ENCODE measurements at places on chromosomes 12 and 14.

DNA sequence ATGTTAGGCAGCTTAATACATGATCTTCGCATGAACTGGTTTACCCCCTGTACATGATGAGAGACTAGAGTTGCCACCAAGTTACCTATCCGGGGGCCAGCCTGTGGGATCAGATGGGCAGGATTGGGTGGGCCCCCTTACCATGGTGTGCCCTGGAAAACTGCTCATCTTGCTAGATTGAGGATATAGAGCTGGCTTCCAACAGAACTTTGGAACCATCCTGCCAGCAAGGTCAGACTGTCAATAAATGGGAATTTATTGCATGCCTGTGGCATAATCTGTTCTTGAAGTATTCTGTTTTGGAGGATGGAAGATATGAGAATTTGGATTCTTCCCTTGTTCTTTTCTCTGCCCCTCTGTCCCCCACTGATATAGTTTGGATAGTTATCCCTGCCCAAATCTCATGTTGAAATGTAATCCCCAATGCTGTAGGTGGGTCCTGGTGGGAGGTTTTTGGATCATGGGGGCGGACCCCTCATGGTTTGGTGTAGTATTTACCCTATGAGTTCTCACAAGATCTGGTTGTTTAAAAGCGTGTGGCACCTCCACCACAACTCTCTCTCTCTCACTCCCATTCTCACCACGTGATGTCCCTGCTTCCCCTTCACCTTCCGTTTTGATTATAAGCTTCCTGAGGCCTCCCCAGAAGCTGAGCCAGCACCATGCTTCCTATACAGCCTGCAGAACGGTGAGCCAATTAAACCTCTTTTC is 3.7 kb upstream of the TM9SF1 start:
- no peak for DNase-seq

DNA sequence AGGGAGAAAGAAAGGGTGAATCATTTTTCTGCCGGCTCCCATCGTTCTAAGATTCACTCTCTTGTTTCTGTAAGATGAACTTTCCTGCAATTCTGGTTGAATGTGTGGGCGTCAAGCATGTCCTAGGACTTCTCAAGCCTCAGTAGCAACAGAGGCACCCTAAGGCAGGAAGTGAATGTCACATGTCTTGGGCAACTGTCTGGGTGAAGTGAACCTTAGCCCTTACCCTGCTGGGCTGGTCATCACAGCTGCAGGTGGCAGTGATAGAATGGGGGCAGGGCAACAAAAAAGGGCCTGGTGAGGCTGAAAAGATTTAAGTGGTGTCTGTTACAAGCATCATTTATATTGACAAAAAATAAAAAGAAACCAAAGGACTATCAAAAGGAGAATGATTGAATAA is 45.9 kb upstream of the CAND1 start:
- no peak for DNase-seq

- DNase-seq = no peak
Measured at GRCh38 chr14:23399591-23399990, 8.5 kb downstream of the MYH6 start.

GRCh38 chr14:68153275-68153674 is 333.7 kb downstream of the RAD51B start:
- no peak for DNase-seq

DNA sequence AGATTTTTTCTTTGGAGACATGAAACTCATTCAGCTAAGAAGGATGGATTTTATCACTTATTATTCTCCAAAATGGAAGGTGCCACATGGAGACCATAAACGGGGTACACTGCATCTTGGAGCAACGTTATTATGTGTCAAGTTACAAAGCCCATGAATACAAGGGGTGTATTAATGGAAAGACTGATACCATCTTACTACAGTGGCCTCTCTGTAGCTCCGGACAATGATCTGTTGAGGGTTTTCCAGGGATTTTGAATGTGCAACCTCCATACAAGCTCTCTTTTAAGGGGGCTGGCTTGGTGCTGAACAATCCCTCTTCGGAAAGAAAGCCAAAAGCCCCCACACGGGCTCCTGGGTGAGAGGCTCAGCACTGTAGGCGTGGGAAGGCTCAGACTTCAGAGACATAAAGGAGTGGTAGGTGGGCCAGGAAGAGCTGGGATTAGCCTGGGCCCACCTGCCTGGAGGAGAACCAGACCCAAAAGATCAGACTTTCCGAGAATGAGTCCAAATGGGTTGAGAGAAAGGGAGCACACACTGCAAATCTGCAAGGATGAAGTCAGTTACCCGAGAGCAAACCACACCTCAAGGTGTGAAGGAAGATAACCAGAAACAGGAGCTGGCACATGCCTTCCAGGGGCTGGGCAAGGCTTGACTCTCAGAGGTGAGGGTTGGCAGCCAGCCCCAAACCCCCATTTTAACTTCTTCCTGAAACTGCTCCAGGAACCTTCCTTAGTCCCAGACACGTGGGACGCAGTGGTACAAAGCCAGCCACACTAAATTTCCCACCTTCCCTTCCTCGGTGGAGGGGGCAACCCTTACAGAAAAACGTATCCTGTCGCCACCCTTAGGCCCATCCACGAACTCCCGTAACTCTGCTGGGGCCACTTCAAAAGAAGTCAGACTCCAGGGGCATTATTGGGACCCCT is 1.5 kb downstream of the VPS37B start:
- DNase-seq = no peak

DNA sequence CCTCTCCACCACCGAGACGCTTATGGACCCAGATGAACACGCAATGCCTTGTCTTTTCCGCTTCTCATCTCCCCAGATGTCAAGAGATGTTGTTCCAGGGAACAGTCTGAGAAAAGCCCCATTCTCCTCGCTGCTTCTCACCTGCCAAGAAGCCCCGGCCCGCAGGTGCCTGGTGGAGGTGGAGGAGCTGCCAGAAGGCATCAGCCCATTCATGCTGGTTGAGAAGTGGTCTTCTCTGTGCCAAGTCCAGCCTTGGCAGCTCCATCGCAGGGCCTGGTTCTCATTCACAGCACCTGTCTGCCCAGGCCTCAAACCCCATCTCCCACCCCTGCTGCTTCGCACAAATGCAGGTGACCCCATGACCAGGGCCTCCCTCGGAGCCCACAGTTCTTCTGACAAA is 42.3 kb upstream of the TMEM263 start:
- DNase-seq = no peak

Data from activated T-helper 1 cell treated with anti-CD3 and anti-CD28 coated beads, Interleukin-2, amount 50 U/mL, for 16 hours (primary cell).